ENCODE measurements at places on chromosomes 2 and 18.
A peak's percentile ranks its signal among the peaks of the same experiment; 100 is the strongest.

DNA sequence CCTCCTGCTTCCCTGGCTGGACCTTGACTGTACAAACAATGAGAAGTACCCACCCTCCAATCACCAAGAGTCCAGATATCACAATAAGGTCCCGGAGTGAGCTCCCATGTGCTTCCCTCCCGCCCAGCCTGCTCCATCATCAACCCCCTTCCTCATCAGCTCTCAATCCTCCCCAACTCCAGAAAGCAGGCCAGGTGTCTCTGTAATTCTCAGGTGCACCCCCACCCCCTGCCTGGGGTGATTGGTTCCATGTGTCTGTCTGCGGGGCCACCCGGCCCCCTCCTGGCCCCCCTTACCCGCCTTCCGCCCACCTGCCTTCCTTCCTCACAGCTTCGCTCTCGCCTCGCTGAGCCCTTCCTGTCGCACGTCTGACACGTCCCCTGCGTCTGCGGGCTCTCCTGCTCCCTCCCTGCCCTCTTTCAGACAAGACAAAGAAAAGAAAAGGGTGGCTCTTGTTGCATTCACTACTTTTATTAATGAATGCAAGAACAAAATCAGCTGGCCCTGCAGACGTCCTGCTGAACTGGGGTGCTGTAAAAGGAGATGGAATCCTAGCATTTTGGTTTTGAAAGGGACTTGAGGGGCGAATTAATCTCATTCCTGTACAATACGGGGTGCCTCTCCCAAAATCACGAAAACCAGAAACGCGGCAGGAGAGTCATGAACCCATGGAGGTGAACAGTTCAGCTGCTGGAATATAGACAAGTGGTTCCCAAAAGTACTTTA lies 26.5 kb upstream of the IGFBP2 start:
- DNase-seq = no peak

- no peak for DNase-seq
Measured at GRCh38 chr18:79692886-79693285, 13.3 kb downstream of the CTDP1 start.

- no peak for DNase-seq
Measured at GRCh38 chr2:188647430-188648070, 326.6 kb upstream of the COL3A1 start.

DNA sequence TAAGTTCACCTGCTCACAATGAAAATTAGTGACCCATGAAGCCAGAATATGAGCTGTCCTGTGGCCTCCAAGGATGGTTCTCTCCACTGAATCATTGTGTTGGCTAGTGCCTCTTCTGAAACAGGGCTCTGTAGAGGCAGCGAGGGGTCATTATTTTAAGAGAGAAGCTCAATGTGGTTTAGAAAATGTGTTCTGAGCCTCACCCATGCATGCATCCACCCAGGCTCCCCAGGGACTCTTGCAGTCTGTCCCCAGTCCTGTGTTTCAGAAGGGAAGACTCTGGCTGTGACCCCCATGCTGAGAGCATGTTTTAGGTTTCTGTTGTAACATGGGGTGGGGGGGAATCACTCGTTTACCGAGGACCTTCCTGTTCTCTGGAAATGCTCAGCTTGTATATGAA lies 135.2 kb downstream of the RNF144A start:
- DNase-seq = no peak

- DNase-seq = no peak
Measured at GRCh38 chr18:70135604-70136003, 69.9 kb downstream of the RTTN start.

DNA sequence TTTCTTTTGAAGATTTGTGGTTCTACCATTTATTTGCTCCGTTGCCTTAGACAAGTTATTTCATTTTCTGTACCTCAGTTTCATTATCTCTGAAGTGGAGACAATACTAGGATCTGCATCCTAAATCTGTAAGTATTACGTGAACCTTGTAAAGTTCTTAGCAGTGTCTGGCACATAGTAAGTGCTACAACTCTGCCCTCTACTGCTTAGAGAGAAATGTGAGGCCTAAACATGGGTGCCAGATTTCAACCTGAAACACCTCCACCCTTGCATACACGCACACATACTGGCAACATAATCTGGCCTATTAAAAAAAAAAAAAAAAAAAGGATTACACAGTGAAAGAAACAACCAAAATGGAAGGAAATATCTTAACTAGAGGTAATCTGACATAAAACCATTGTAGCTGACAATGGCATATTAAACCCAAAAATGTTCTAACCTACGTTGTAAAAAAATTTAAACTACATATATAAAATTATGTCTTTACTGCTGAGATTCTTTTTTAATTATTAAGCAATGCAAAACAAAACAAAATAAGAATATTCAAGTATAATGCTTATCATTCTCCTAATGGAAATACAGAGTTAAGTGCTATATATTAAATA lies 132.6 kb downstream of the MAP2 start:
- peak; percentile 29 for DNase-seq

DNA sequence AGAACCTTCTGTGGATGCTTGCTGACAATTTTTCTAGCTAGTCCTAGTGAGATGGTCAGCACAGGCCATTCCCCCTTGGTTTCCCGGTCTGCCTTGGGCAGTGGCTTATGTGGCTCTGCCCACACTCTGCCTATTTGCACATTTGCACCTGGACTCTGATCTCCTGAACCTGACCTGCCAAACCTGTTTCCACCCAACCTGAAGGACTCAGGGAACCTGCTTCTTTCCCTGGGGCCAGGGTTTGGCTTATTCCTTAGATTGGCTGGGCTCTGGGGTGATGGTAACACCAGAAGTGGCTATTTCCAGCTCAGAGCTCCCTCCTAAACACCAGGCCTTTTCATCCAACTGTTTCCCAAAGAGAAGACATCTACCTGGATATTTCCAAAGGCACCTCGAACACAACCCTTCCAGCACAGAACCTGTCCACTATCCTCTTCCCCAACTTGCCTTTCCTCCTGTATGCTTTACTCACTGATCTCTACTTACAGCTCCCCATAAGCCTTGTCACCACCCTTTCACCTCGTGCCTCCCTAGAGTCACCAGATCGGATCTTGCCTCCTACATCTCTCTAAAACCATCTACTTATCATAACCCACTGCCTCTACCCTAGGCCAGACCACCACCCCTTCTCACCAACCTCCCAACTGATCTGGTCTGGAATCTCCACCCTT lies 5.8 kb upstream of the MTA3 start:
- no peak for DNase-seq

DNA sequence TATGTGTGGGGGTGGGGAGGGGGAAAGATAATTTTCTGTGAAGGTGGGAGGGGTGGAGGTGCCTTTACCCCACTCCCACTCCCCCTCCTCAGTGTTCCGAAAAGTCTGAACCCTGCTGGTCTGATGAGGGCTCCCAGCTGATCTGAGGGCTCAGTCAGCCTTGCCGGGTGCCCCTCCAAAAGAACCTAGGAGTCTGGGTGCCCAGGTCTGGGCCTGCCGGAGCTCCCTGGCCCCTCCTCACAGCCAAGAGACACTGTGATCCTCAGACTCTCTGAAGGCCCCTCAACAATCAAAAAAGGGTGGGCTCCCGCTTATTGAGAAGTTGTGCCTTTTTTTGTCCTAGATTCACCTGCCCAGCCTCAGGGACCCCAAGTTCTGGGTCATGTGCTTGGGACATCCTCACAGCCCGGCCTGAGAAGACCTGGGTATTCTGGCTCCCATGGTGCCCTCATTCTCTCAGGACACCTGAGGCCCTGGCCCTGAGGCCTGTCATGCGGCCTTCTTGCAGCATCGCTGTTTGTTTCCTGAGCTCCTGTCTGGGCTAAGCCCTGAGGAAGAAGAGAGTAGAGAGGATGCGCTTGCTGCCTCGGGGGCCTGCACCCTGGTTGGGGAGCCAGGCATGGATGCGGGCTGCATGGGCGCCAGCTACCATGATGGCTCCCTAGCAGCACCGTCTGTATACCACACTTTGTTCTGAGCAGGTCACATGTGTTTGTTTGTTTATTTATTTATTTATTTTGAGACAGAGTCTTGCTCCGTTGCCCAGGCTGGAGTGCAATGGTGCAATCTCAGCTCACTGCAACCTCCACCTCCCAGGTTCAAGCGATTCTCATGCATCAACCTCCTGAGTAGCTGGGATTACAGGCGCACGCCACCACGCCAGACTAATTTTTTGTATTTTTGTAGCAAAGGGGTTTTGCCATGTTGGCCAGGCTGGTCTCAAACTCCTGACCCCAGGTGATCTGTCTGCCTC lies 44.0 kb downstream of the SDC1 start:
- no peak for DNase-seq

GRCh38 chr2:106812383-106812782 lies 73.6 kb downstream of the ST6GAL2 start:
- peak; percentile 55 for DNase-seq

DNA sequence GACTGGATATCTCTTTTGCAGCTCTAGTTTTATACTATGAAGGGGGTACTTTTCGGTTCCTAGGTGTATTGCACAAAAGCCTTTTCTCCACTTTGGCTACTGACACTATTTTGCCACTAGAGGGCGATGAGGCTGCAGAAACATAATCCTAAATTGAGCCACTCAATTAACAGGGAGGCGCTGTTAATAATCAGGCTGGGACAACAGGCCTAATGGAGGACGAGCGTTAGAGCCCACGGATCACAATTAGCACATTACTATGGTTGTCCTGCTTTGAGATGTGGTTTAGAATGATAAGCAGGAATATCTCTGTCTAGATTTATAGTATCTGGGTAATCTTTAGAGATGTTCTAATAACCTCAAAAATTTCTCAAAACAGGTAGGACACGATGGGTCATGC lies 62.2 kb upstream of the PMAIP1 start:
- DNase-seq = peak; percentile 32

DNA sequence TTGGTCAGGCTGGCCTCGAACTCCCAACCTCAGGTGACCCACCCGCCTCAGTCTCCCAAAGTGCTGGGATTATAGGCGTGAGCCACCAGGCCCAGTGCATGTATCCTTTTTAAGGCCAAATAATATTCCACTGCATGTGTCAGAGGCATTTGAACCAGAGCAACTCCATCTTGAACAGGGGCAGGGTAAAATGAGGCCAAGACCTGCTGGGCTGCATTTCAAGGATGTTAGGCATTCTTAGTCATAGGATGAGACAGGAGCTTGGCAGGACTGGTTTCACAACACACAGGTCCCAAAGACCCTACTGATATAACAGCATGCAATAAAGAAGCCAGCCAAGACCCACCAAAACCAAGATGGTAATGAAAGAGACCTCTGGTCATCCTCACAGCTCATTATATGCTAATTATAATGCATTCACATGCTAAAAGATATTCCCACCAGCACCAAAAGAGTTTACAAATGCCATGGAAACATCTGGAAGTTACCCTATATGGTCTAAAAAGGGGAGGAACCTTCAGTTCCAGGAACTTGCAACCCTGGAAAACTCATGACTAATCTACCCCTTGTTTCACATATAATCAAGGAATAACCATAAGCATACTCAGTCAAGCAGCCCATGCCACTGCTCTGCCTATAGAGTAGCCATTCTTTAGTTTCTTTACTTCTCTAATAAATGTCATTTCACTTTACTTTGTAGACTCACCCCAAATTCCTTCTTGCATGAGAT lies 204.6 kb downstream of the RAB3GAP1 start:
- peak; percentile 46 for DNase-seq

Measured in fibroblast of skin of left biceps (primary cell).